ENCODE measurements at places on chromosomes 7 and 10.

DNA sequence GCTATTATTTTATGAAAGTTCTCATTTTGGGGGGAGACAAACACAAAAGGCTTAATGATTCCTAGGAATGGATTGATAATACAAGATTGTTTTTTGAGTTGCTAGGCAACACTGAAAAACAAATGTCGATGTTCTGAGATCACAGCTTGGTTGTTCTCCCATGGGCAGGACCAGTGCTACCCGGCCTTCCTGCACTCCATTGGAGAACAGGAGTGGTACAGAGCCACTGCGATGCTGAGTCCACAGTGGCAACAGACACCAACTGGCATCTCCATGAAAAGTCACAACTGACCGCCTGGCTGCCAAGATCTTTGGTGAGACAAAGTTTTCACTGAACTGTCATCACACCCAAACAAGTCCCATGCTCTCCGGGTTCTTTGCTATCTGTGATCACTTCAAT is 68.9 kb upstream of the NMT2 start:
- no peak for DNase-seq

DNA sequence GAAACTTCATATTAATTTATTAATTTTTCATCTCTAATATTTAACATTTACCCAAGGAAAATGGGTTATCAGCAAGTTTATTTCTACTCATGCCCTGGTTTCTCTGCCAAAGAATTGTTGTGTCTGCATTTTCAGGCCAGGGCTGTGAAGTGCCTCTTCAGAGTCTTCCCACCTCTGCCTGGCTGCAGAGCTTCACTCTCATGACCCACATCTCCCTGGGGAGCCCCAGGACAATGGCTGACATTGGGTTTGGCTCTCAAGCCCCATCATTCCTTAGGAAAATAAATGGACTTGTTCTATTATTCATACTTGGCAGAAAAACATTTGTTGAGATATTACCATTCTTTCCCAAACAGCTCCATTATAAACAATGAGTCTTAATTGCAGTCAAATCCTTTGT is 30.3 kb downstream of the CACNA2D1 start:
- peak; percentile 61 for DNase-seq

GRCh38 chr10:126565441-126565840 is 105.1 kb downstream of the C10orf90 start:
- no peak for DNase-seq

- DNase-seq, result no peak
Observed at GRCh38 chr10:71326464-71326881, 7.4 kb downstream of the SLC29A3 start.

- no peak for DNase-seq
Observed at GRCh38 chr7:6636741-6637543, at the start of gene ZNF316. TSS of gene ZNF316 (plus strand) at chr7:6637318. CDS start at chr7:6642410, 5,092 bp downstream.

Measured in NCI-H1930 (cell line).